NCI-H1105 treated with DMSO at 0.1 percent for 48 hours (cell line): ENCODE measurements at places on chromosomes 7 and 10.

GRCh38 chr10:2556883-2557282 lies 510.5 kb upstream of the PFKP start:
- DNase-seq, result no peak

GRCh38 chr10:51472154-51472553 lies 227.2 kb downstream of the CSTF2T start:
- DNase-seq, result no peak

GRCh38 chr10:373526-374309 lies 238.5 kb downstream of the ZMYND11 start:
- DNase-seq, result peak; percentile 85

DNA sequence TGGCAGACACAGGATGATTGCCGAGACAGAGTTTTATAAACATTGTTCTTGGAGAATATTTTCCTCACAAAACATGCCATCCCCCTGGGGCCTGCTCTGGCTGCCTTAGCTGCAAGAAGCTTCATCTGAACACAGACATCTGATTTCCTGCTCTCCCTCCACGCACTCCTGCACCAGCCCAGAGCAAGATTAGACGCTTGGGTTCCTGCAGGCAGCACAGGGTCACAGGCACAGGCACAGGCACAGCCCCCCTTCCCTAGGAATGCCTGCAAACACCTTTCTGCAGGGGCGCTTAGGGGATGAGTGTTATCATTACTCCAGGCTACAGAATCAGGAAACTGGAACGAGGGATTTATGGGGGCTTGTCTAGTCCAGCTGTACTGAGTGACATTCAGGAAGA lies 450.3 kb downstream of the GRID1 start:
- no peak for DNase-seq

DNA sequence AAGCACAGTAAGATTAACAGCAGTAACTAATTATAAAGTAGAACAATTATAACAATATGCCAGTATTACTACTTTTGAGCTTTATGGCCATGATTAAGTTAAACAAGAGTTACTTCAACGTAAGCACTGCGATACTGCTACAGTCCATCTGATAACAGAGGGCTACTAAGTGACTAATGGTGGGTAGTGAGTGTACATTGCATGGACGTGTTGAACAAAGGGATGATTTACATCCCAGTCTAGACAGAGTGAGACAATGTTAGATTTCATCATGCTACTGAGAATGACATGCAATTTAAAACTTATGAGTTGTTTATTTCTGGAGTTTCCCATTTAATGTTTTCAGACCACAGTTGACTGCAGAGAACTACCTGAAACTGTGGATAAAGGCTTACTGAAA lies 45.6 kb downstream of the TPST1 start:
- no peak for DNase-seq

- DNase-seq, result no peak
Observed at GRCh38 chr7:16271990-16272665, 149.2 kb downstream of the CRPPA start.

DNA sequence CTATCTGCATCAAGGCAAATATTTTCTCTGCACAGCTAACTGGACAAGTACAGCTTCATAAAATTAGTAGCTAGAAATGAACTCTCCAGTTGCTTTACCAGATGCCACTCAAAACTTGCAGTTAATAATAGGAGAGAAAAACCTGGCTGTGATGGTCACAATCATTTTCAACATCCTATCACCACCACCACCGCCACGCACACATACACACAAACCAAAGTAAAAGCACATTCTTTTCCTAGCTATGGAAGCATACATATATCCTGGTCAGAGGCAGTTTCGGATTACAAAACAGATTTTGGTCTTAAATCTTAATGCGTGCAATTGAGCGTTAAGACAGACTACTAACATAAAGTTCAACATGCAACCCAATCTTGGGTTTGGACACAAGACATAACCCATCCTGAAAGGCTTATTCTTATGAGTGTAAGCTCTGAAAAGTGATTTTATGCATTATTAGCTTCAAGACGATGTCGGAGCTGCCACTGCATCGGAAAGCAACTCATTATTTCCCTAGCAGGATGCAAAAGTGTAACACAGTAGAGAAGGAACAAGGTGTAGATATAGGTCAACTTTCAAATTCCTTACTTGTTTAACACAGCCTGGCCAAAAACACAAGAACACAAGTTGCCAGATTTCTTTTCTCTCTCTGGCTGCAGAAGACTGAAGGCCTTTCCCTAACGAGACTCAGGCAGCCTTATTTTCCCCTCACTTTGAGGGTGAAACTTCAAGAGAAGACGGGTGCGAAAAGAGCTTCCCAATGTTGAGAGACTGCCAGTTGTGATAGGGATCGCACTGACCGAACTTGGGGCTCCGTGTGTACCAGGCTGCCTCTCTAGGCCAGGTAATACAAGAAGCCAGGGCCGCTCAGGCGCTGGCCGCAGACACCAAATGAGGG lies 1.2 kb downstream of the CACUL1 start:
- no peak for DNase-seq

DNA sequence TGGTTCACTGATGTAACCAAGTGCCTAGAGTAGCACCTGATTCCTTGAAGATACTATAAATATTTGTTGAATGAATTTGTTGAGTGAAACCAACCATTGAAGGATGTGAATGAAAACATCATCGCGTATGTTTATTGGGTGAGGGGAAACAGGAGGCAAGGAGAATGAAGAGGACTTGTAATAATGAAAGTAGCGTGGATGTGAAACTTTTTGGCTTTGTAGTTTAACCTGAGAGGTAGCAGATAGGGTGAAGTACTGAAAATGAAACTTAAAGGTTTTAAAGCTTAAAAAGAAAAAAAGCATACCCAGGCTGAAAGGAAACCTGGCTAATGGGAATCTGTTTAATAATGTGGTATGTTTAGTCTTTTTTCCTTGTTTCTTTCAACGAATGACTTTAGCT lies 5.2 kb downstream of the CCNY start:
- no peak for DNase-seq

DNA sequence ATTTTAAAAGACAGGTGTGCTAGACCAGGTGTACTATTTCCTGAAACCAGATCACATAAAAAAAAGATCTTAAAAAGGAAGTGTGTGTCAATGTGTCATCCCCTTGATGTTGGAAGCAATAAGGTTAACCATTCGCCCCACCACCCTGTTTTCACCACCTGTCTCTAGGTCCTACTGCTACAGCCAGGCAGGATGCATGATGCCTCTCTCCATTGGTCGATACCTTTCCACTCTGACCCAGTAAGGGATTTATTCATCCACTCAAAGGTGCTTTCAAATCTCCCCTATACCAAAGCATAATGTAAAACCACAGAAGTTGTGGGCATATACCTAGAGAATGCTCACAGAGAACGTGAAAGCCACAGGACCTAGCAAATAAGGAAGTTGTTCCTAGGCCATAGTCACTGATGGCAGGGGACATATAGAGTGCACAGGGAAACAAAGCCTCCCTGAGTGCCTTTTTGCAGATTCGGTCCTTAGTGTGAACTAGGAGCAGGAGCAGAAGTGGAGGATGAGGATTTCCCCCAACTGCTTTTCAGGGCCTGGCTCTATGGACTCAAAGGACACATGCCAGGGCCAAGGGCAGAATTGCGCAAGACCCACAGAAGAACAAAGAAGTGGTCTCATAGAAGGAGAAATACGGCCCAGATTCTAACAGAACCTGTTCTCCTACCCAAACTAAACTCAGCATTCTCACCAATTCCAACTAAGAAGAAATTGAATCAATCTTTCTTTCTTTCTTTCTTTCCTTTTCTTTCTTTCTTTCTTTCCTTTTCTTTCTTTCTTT lies 631.5 kb upstream of the NRP1 start:
- no peak for DNase-seq

DNA sequence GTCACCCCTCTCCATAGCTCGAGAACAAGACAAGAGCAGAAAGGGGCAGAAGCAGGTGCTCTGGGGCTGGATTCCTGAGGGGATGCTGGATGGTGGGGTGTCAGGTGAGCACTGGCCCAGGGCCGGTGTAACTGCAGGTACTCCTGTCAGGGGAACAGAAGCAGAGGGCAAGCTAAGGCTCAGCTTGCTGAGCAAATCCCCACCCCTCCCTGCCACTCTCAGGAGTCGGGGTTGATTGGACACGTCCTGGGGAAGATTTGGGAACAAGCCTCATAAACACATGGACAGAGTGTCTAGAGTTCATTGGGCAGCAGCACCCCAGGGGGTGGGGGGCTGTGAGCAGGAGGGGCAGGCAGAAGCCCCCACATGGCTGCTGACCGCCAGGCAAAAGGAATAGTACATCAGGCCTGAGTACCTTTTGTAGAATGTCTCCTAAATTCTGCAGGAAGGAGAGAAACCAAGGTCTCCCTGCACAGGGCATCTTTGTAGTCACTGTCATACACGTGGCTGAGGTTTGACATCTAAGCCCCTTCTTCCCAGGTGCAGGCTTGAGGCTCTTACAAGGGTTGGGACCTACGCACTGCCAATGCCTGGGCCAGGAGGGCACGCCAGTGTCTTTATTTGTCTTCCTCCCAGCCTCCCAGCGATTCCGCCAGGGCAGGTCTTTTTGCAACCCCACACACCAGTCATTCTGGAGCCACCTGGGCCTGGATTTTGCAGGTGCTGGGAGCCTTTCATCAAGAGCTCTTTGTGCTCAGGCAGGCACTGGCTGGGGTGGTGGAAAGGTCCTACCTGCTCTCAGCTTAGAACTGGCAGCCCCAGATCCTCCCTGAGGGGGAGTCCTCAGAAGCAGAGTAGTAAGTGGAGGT lies 2.8 kb downstream of the CALML3 start:
- DNase-seq, result peak; percentile 52

DNA sequence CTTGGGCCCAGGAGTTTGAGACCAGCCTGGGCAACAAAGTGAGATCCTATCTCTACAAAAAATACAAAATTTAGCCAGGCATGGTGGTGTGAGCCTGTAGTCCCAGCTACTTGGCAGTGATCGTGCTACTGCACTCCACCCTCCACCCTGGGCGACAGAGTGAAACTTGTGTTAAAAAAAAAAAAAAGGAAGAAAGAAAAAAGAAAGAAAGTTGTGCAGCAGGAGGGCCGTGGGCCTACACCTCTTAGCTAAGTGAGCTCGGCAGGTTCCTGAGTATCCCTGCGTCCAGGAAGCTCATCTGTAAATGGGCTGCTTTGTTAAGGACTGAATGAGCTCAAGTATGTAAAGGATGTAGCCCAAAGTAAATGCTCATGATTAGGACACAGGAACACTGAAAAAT lies 155.0 kb downstream of the RNF216 start:
- DNase-seq, result no peak

DNA sequence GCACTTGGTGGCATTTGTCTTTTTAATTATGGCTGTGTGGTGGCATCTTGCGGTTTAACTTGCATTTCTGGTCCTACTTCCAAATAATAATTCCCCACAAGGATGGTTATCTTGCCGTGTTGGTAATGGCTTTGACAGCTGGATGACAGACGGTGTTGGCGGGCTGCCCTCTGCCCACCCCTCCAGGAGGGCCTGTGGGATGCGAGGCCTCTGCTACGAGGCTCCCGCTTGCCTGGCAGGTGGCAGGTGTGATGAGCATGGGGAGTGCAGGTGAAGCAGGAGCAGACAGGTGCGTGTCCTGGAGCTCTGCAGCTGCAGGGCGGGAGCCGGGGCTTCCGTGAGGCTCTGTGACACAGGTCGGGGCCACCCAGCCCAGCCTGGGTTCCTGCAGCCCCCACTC lies 11.8 kb downstream of the INPP5A start:
- DNase-seq, result peak; percentile 78

- DNase-seq, result peak; percentile 25
Observed at GRCh38 chr10:121167534-121168243, 316.5 kb downstream of the WDR11 start.

DNA sequence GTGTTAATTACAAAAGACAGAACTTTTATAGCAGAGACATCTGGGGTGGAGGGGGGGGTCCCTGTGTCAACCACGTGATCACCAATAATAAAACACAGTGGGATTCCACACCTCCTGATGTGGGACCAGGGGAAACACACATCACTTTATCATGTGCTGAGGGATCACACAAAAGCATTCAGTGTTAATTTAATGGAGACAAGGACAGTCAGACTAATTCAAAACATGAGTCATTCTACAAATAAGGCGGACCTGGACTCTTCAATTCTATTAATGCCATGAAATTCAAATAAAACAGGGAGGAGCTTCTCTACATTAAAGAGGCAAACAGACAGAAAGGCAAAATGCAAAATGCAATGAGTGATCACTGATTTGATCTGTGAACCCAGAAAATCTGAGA lies 67.3 kb upstream of the PFKP start:
- no peak for DNase-seq

- DNase-seq, result no peak
Observed at GRCh38 chr10:6014241-6014761, 37.0 kb upstream of the IL15RA start.

DNA sequence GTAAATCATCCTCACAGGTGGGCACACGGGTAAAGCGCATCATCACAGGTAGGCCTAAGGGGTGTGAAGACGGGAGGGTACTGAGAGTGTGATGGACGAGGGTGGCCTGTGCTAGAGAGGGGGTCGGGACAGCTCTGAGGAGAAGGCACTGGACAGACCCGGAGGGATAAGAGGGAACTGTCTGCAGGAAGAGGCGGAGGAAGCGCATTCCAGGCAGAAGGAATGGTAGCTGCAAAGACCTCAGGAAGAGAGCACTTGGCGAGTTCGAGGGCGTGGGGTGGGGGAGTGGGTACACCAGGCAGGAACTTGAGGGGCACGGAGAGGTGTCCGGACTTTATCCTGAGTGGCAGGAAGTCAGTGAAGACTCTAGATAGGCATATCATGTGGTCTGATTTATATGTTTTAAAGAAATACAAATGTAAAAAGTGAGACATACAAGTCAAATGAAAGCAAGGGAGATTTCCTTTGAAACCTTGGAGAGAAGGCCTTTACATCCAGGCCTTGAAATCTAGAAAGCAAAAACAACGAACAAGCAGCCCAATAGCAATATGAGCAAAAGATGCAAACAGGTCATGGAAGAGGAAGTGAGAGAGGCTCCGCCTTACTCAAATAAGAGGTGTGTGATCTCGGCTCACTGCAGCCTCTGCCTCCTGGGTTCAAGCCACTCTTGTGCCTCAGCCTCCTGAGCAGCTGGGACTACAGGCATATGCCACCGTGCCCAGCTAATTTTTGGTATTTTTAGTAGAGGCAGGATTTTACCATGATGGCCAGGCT lies 3.6 kb downstream of the LHPP start:
- DNase-seq, result no peak

DNA sequence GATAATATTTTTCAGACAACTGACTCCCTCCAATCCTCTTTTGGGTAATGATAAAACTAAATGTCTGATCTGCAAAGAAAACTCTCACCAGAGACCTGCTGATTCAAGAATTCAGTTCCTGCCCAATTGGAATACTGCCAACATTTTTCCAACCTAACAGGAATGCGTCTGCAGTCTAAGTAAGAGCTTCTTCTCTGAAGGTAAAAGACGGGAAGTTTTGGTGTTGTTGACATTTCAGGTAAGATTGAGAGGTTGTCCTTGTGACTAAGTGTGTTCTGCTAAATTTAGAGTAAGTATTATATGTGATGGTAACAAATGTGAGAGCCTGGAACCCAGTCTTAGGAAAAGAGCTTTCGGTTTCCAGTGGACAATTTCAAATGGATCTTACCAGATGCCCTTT lies 17.6 kb downstream of the IFIT5 start:
- no peak for DNase-seq

GRCh38 chr7:143345428-143345900 lies 17.0 kb downstream of the FAM131B start:
- DNase-seq, result peak; percentile 69
